Left colon (tissue), 2 donors: ENCODE measurements at places on chromosomes 12 and 14.

DNA sequence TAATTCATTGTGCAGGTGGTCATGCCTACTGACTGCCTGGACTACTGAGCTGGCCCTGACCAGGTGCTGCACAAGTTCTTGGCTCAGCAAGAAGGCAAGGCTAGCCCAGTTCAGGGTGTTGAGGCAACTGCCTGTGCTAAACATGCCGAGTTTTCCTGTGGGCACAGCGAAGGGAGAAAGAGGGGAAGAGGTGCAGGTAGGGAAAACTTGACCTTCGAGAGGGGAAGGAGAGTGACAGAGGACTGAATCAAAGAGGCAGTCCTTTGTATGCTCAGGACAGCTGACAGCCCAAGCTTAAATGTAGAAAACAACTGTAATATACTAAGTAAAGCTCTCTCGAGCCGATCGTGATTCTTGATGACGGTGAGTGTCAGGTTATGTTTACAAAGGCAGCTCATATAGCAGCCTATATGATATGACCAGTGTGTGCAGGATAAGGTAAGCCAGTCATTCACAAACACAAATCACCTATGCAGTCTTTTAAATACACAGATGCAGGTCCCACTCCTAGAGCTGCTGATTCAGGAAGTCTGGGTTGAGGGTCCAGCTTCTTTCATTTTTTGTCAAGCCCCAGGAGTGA lies 2.6 kb downstream of the IRAK3 start:
- no peak for DNase-seq

GRCh38 chr12:53659011-53659551 lies 16.8 kb downstream of the ATP5MC2 start:
- DNase-seq: peak; percentile 75

DNA sequence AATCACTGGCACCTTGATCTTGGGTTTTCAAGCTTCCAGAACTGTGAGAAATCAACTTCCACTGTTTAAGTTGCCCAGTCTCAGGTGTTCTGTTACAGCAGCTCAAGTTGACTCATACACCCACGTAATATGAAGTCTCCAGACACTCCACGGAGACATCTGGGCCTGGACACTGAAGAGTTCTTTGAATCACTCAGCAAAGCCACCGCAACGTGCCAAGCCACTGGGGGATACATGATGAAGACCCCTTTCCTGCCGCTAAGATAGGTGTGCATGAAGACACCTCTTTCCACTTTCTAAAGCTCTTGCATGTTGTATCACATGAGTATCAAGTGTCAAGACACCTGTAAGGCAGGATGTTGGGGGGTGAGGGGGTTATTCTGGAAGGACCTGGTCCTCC lies 311.7 kb upstream of the RTL1 start:
- DNase-seq: no peak

GRCh38 chr14:54489318-54489683 lies 521 bp upstream of the GMFB start:
- no peak for DNase-seq

GRCh38 chr12:55658635-55659391 lies 22.1 kb downstream of the OR10P1 start:
- DNase-seq: no peak

- DNase-seq: no peak
Measured at GRCh38 chr12:23756416-23756815, 193.1 kb downstream of the SOX5 start.

DNA sequence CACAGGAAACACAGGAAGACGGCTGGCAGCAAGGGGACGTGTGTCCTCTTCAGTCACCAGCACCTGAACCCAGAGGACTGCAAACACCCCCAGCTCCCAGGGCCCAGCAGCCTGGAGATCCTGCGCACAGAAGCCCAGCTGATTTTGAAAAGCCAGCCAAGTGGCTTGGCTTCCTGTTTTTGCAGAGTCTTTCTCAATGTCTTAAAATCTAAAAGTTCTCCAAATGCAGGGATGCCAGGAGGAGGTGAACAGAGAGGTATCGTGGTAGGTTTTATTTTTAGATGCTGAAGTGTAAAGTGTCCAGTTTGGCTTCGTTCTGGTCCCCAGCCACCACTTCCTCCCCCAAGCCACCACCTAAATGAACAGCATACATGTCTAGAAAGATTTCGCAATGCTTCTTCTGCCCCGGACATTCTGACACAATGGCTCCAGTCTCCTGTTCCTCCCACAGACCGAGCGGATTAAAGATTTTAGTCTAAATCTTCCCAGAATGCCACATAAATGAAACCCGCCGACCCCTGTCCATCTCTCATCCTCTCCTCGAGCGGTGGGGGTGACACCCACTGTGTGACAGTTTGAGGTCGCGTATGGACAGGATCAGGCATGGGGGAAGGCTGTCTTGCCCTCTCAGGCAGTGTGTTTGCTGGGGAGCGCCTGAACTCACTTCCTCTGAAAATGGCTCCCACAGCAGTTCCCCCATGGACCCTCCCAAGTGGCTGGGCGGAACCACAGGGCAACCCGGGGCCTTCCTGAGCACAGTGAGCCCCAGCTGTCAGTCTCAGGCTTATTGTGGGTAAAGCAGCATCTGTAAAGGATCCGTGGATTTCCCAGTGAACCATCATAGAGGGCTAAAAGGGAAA lies 41.6 kb downstream of the ITPK1 start:
- DNase-seq: no peak

GRCh38 chr14:71675126-71675899 lies 256.9 kb upstream of the RGS6 start:
- no peak for DNase-seq

- no peak for DNase-seq
Measured at GRCh38 chr14:67525389-67525788, 7.7 kb upstream of the PLEKHH1 start.

DNA sequence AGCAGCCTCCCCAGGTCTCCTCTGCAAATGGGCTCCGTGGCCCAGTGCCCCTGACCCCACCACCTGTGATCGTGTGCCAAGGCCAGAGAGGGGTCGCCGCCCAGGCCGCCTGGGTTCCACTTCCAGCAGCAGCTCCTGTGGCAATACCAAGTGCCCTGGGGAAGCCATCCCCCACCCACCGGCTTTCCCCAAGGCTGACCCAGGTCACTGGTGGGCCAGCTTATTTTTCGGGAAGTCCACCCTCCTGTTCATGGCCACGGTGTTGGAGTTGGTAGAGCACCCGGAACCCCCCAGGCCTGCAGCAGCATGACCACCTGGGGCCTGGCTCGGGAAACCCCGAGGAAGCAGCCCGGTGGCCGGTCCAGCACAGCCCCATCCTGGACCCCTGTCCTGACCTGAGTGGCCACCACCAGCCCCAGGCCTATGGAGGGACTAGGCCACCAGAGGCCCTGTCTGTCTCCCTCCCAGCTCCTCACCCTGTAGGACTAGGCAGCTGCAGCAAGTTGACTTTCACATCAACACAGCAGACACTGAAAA lies 40.8 kb upstream of the OASL start:
- DNase-seq: no peak

- no peak for DNase-seq
Measured at GRCh38 chr14:85516239-85517113, 13.5 kb upstream of the FLRT2 start.

- peak; percentile 51 for DNase-seq
Measured at GRCh38 chr14:104214431-104215218, 76.2 kb downstream of the KIF26A start.

GRCh38 chr12:71092290-71092689 lies 65.5 kb downstream of the TSPAN8 start:
- DNase-seq: no peak

- DNase-seq: no peak
Measured at GRCh38 chr14:36507847-36508417, 12.1 kb downstream of the NKX2-1 start.

- no peak for DNase-seq
Measured at GRCh38 chr12:39329018-39329417, 113.9 kb downstream of the KIF21A start.

- DNase-seq: no peak
Measured at GRCh38 chr12:64658892-64659481, 48.7 kb downstream of the RASSF3 start.

DNA sequence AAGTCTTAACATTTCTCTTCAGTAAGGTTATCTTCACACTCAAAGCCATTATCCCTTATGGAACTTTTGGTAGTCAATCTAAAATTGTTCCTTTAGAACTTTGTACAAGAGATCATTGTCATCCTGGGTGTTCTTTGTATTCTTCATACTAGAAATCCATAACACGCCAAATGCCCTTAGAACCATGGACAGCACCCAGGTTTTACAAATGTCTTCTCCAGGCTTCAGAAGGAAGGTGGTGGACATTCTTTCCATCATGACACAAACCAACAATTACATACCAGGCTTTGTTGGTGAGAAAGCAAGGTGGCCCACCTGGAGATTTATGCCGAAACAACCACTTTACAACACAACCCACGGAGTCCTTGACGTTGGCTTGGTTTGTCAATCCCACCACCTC lies 365.6 kb upstream of the TBX3 start:
- DNase-seq: no peak

DNA sequence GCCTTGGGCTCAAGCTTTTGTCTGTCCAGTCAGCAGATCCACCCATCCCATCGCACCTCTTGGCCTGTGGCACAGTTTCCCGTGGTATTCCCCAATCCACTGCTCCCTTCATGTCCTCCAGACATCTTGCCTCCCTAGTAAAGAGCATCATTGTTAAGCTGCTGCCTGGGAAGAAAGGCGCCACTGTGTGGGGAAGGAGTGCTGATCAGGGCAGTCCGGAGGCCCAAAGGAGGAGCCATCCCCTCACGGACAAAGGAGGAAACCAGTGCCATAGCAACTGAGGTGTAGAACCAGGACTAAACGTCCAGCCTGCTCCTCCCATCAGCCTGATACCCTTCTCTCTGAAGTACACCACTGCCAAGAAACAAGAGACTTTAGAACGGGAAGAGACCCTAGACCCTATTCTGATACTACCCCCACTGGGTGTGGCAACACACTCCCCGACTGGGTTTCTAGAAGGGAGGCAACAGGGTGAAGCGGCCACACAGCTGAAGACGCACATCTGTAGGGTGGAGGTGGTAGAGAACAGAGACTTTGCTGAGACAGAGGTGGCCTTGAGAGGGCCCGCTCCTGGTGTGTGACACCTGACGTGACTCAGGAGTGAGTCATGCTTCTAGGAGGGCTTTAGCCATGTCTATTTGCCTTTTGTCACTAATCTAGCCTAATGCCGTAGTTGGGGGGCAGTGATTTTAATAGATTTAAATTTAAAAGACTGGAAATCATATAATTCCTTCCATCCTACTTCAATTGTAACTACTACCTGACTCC lies 185.0 kb downstream of the DPF3 start:
- DNase-seq: no peak

GRCh38 chr12:50928392-50928791 lies 24.0 kb upstream of the HIGD1C start:
- DNase-seq: no peak

- DNase-seq: no peak
Measured at GRCh38 chr12:2443776-2444175, 351.0 kb upstream of the FKBP4 start.

DNA sequence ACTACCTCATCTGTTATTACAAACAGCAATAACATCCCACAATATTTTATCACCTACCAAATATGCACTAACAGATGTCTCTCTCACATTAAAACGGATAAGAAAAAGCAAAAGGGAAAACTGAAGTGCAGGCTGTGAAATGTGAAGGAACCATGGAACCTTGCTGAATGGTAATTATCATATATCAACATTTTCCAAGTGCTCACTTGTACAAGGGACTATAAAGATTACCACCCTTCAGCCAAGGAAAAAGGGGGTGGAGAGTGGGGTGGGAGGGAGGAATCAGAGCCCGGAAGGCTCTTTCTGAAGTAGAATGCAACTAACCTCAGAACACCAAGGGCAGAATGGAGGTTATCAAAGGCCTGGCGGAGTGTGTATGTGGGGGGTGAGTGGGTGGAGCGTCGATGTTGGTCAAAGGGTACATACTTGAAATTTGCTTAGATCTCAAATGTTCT lies 1.2 kb downstream of the SNX6 start:
- peak; percentile 68 for DNase-seq

DNA sequence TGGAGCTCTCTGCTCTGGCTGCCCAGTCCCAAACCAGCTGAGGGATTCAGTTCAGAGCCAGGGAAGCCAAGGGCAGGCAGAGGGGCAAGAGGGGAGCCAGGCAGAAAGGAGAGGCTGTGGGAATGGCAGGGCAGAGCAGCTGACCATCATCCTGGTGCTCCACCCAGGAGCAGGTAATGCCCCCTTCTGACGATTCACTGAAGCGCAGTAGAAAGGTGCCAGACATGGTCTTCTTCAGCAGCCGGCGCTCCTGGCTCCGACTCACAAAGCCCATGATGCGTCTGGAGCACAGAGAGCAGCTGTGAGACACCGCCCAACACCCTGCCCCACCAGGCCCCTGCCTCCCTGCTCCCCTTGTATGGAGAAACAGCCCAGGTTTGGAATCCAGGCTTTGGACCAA lies 8.0 kb downstream of the IL23A start:
- DNase-seq: no peak

- no peak for DNase-seq
Measured at GRCh38 chr12:71640316-71640715, 23.3 kb downstream of the ZFC3H1 start.

GRCh38 chr12:64098709-64099354 lies 123.3 kb downstream of the KICS2 start:
- no peak for DNase-seq

DNA sequence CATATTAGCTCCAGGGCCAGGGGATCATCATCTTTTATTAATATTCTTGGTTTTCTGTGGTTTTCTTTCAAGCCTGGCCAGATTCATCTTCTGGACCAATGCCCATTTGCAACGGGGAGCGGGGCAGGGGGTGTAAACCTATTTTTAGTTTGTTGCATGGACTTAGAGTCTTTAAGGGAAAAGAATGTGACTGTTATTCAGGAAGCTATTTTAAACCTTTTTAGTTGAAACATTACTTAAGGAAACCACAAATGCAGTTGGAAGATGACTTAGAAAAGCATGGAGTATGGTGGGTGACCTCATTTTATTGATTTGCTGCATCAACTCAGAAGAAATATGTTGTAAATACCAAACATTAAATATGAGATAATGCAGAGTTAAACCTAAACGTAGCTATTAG lies 368.4 kb upstream of the E2F7 start:
- no peak for DNase-seq

- no peak for DNase-seq
Measured at GRCh38 chr12:67764946-67765619, 116.5 kb downstream of the DYRK2 start.

- no peak for DNase-seq
Measured at GRCh38 chr12:113066813-113067400, 10.4 kb downstream of the DTX1 start.

GRCh38 chr12:52342781-52343490 lies 21.7 kb upstream of the KRT83 start:
- DNase-seq: no peak
